Smooth muscle cell of the pulmonary artery (primary cell): ENCODE measurements at places on chromosomes 5 and 9. TPM values are rescaled to one million over a fixed set of nuclear protein-coding genes. Genes with fewer than 3 reads are reported as not detected.

GGTA1 gene
- 0.10 and 0.20 TPM in 2 replicates for total RNA-seq

C5orf52 gene
- not detected in 2 replicates for total RNA-seq

PTPRD gene
- 5.0 and 17.2 TPM in 2 replicates for total RNA-seq

PPP3R2 gene
- not detected in 2 replicates for total RNA-seq

OGN gene
- total RNA-seq = 12.8 and 24.7 TPM in 2 replicates

TTC33 gene
- total RNA-seq = 9.3 and 13.5 TPM in 2 replicates

GPR107 gene
- total RNA-seq = 43.2 and 46.1 TPM in 2 replicates

PCDHGA11 gene
- 20.6 and 27.7 TPM in 2 replicates for total RNA-seq

PLAC8L1 gene
- total RNA-seq = 0.20 and 0.52 TPM in 2 replicates

CMBL gene
- total RNA-seq = 19.8 and 20.2 TPM in 2 replicates

ZSWIM6 gene
- total RNA-seq = 13.7 and 14.3 TPM in 2 replicates

CRAT gene
- 70.1 and 73.5 TPM in 2 replicates for total RNA-seq

GIN1 gene
- total RNA-seq = 5.3 and 6.5 TPM in 2 replicates

TXNDC8 gene
- not detected in 2 replicates for total RNA-seq

GNA14 gene
- 1.6 and 6.3 TPM in 2 replicates for total RNA-seq

GARIN3 gene
- total RNA-seq = not detected in 2 replicates

IFNA13 gene
- not detected in 2 replicates for total RNA-seq

PLGRKT gene
- 8.3 and 9.5 TPM in 2 replicates for total RNA-seq

EQTN gene
- total RNA-seq = not detected in 2 replicates

ANKRD31 gene
- under 0.01 and 0.03 TPM in 2 replicates for total RNA-seq

GLRA1 gene
- total RNA-seq = not detected in 2 replicates

ACOT12 gene
- total RNA-seq = 0.07 and 1.1 TPM in 2 replicates

PTGS1 gene
- total RNA-seq = 93.5 and 257 TPM in 2 replicates

OBP2B gene
- not detected in 2 replicates for total RNA-seq

GFPT2 gene
- 12.2 and 23.0 TPM in 2 replicates for total RNA-seq

MRPS27 gene
- total RNA-seq = 68.4 TPM in 2 replicates

PCDHA12 gene
- total RNA-seq = 0.07 and 0.33 TPM in 2 replicates

IL5 gene
- not detected in 2 replicates for total RNA-seq

GRM6 gene
- not detected in 2 replicates for total RNA-seq

STX17 gene
- 17.6 and 25.0 TPM in 2 replicates for total RNA-seq

IRX4 gene
- total RNA-seq = not detected in 2 replicates

LCN10 gene
- total RNA-seq = 0.33 TPM in 1 of 2 replicates, not detected in the other

NEUROG1 gene
- total RNA-seq = not detected in 2 replicates

C1QTNF2 gene
- total RNA-seq = 0.17 and 0.98 TPM in 2 replicates

FASTKD3 gene
- total RNA-seq = 5.9 and 7.1 TPM in 2 replicates

SLC25A2 gene
- total RNA-seq = 0.13 and 0.26 TPM in 2 replicates

MXD3 gene
- total RNA-seq = 2.6 and 5.0 TPM in 2 replicates

PCDHB4 gene
- total RNA-seq = 0.20 and 0.59 TPM in 2 replicates

TEX48 gene
- total RNA-seq = not detected in 2 replicates
